ENCODE measurements at places on chromosomes 7 and 10. TPM values are rescaled to one million over a fixed set of nuclear protein-coding genes. Genes with fewer than 3 reads are reported as not detected.

Gene ZNF467
- total RNA-seq, result 37.6 TPM

Gene GFRA1
- 5.2 TPM for total RNA-seq

Gene ZNF655
- total RNA-seq, result 176 TPM

Gene IQUB
- 0.39 TPM for total RNA-seq

Gene GOLGA7B
- total RNA-seq, result 0.51 TPM

Gene GLI3
- total RNA-seq, result 6.1 TPM

Gene HIF1AN
- total RNA-seq, result 18.2 TPM

Gene TMEM229A
- total RNA-seq, result not detected

Gene COMTD1
- total RNA-seq, result 14.9 TPM

Gene CCDC3
- total RNA-seq, result 28.9 TPM

Gene TMEM236
- total RNA-seq, result 0.73 TPM
